ENCODE measurements at places on chromosomes 13 and 19. TPM values are rescaled to one million over a fixed set of nuclear protein-coding genes. Genes with fewer than 3 reads are reported as not detected.

DNA sequence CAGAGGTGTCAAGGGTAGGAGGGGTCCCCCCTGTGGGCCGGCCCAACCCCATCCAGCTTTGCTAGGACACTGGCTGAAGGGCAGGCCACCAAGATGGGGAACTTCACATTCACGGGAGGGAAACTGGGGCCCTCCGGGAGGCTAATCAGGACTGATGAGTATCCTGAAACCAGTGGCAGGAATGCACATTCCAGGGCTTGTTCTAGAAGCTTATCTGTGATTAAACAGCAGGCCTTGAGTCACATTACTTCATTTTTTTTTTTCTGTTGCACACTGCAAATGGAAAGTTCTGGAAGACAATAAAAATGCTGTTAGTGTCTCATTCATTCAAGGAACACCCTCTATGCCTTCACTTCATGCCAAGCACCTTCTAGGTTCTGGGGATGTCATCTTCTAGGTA, 15.5 kb upstream of the SIGLEC11 start:
- no peak for DNase-seq

- DNase-seq: no peak
Measured at GRCh38 chr13:114136576-114136975, 4.2 kb upstream of the RASA3 start.

DNA sequence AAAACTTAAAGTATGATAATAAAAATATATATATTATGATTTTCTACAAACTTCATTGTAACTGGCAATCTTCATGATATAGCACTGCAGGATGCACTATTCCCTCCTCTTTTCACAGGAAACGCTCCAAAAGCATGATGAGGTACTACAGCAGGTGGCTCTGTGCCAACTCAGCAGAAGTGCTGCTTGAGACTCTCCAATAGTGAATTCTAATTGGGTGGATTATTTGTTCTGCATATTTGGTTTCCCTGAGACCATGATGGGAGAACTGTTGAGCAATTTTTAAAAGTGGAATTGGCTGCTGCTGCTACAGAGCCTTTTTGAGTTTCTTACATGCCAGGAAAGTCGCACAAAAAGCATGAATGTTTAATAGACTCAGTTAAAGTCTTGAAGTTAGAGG, 1782.4 kb upstream of the PCDH20 start:
- DNase-seq: no peak

- DNase-seq: no peak
Measured at GRCh38 chr13:90908792-90909191, 438.7 kb upstream of the MIR17HG start.

GRCh38 chr13:113655346-113656002, 2.5 kb downstream of the ATP4B start:
- no peak for DNase-seq

Gene TNFSF13B
- 2.1 TPM for polyA plus RNA-seq

All from right renal pelvis (tissue), 4 donors.